ENCODE measurements at places on chromosomes 13 and 19.

DNA sequence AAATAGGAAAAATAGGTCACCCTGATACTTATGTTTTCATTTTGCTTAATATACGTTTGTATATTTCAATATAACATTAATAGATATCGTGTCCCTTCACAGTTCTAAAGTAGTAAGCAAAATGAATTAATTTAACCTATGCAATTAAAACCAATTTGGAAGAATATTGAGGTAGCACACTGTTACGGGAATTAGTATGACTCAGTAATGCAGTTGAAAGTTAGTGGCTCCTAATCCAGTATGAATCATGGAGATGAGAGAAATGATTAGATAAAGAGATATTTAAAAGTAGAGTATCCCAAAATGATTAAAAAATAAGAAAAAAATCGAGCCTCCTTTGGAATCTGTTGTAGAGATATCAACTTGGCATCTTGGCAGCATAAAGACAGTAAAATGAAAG, 177.0 kb upstream of the SLITRK6 start:
- no peak for DNase-seq

DNA sequence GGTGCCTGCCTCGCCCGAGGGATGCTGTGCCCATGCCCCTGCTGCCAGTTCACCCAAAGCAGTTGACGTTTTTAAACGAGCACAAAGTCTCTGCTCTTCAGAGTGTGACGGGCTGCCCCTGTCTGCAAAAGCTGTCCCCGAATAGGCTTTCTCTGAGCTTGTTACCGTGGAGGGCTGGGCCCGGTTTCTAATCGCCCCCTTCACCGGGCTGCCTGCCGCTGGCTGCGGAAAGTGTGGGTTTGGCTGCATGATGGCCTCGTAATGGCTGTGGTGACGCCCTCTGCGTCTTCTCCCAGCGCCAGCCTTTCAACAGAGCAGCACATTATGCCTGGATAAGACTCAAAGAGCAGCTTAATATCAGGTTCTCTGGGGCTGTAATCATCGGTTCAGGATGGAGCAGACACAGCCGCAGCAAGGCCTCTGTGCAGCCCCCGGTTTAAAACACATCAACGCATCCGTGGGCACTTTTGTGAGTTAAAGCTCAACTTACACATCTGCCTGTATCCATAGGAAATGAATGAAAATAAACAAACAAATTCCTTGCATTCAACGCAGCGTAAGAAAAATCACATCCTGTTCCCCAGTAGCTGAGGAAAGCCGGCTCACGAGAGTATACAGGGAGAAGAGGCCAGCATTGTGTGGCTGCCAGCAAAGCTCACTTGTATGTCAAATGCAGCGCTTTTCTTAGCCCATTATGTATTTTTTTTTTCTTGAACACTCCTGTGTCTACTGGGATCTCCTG, 166.4 kb upstream of the SOX1 start:
- no peak for DNase-seq

DNA sequence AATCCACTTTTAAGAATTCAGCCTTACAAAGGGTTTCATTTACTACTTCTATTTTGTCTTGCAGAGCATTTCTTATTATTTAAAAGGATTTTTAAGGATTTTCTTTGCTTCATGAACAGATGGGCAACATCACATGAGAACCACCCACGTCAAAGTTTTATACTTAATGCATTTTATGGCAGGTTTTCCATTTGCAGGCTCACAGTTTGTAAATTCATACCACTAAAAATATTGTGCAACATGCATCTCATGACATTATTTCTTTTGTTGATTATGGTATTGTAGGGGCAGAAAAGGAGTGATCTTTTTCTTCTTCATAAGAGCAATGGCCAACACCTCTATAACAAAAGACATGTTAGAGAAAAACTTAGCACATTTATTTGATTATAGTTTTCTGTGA, 554.0 kb upstream of the SPRY2 start:
- no peak for DNase-seq

DNA sequence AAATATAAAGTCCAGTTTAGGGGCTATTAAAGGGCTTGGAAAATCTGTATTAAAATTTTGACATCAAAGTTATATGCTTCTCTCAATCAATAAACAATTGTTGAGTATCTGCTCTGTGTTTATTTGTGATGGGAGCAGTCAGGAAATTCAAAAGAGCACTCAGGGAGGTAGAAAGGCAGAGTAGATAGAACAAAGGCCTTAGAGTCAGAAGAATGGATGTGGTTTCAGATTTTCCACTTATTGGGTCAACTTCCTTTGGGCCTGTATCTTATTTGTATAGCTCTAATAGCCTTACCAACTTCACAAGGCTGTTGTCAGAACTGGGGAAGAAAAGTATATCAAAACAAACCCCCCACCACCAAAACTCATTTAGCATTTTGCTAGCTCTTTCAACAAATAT, 302.6 kb downstream of the SPRY2 start:
- no peak for DNase-seq

DNA sequence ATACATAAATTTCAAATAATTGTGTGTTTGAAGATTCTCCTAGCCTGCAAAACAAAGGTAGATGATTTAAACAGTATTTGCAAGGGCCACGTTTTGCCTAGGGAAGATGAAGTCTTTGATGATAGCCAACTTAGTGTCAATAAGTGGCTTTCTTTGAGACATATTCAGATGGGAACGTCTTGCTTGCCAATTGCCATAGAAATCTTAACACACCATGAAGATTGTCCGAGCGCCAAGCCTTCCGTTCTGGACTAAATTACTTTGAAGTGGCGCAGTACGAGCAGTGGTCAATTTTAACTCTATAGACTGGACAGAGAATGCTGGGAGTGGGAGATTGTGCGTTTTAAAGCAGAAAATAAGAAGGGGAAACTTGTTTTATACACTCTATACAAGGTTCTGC, 9.9 kb downstream of the ZIC5 start:
- no peak for DNase-seq

GRCh38 chr19:56066152-56067023, 54.7 kb downstream of the ZNF787 start:
- no peak for DNase-seq

DNA sequence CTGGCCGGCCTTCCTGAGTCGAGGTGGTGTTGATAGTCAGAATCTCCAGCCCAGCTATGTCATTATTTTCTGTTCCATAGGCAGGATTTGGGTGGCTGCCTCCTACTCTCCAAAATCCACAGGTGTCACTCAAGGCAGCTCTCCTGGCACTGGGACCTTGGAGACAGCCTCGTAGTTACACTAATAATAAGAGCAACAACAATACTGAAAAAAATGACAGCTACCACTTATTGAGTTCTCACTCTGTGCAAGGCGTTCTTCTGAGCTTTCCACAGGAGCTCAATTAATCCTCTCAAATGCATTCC, 12.2 kb upstream of the KLK12 start:
- no peak for DNase-seq
